T-helper 17 cell (primary cell): ENCODE measurements at places on chromosomes 4 and X.

DNA sequence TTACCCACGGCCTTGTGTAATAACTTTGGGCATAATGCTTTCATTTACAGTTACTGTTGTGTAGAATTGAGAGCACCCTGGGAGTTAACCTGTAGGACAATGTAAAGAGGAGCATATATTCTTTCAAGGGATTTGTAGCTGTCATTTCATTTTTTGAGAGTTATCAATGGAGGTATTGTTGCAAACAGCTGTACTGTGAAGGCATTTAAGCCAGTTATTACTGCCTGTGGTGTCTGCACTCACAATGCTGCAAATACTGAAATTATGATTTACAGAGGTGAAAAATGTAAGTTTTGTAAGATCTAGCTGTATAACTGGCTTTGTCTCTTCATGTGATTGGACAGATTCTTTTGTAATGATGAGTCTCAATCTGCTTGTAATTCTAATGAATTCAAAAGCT lies 131.5 kb upstream of the FAT1 start:
- no peak for DNase-seq

GRCh38 chr4:184064877-184065276 lies 152.8 kb downstream of the ENPP6 start:
- no peak for DNase-seq

DNA sequence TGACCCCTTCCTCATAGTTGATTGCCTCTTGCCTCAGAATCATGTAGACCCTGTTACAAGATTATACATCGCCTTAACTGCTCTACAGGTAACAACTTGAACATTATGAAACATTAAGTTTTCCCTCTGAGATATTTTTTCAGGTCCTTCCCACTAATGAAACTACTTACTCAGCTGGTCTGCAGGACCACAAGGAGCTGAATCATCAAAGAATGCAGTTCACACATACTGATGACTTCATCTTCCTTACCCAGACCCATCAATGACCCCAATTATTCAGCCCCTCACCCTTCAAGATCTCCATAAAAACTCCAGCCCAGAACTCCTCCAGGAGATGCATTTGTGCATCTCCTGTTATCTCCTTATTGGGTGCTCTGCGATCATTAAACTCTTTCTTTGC lies 720.9 kb downstream of the RAPGEF2 start:
- no peak for DNase-seq

DNA sequence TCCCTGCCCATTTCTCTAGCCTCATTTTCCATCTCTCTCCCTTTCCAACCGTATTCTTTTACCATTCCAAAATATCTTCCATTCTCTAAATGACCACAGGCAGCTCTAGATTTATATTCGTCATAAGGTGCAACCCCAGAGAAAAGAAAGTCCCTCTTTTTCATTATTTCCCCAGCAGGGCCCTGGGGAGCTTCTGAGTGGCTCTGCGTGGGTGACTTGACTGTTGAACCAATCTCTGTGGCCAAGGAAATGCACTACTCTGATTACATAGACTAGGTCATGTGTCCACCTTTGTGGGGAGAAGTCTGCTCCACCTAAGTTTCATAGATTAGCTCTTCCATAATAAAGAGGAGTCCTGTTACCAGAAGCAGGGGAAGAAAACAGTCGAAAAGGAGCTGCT lies 51.4 kb downstream of the ATOH1 start:
- no peak for DNase-seq

DNA sequence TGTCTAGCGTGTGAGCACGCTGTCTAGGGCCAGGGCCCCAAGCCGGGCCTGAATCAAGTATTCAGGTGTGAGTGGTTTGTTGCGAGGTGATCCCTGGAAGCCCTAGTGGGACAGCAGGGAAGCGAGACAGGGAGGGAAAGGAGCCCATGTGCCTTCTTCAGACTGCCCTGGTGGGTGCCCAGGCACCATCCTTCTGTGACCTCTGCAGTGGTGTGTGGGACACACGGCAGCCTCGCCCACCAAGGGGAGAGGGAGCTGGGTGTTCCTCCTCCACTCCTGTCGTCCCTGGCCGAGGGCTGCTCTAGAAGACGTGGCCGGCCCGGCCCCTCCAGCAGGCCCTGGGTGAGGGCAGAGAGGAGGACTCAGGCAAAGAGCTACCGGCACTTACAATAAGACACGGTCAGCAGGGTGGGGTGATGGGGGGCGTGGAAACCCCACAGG lies 47.4 kb downstream of the HTRA3 start:
- no peak for DNase-seq

DNA sequence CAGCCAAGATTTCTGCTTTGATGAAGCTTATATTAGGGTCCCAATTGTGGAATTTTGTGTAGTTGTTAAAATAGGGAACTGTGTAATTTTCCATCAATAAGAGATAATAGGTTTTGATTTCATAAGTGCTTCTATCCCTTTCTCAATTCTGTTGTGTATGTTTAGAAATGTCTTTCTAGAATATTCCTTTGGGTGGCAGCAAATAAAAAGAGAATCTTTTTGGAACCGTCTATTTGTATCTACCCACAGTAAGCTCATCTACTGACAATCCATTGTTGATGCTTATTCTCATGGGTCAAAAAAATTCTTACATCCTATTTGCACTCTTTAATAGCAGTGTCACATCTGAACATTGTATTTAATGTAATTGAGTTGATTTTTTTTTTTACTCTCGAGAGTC lies 61.7 kb downstream of the TMA16 start:
- DNase-seq = no peak

- peak; percentile 58 for DNase-seq
These were observed at the start of gene BCOR for GRCh38 chrX:40097504-40098263. BCOR (minus strand) TSS chrX:40097958; CDS start chrX:40077929, 20,029 bp downstream.

GRCh38 chr4:3368841-3369760 lies 72.7 kb upstream of the HGFAC start:
- no peak for DNase-seq

DNA sequence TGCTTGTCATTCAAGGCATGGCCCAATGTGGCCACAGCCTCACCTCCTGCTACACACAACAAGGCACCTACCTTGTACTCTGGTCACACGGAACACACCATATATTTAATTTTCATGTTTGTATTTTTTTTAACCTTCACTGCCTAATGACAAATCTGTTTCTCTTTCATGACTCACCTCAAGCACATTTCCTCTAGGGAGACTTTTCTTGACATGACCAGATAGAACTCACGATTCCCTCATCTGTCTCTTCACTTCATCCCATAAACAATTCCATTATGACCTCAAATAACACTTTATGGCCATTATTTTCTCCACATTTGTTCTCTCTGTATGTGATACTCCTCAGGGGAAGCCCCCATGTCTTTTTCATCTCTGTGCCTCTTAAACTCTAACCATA lies 11.1 kb downstream of the DRP2 start:
- no peak for DNase-seq

GRCh38 chr4:128290526-128290925 lies 2.9 kb upstream of the PGRMC2 start:
- DNase-seq = no peak

DNA sequence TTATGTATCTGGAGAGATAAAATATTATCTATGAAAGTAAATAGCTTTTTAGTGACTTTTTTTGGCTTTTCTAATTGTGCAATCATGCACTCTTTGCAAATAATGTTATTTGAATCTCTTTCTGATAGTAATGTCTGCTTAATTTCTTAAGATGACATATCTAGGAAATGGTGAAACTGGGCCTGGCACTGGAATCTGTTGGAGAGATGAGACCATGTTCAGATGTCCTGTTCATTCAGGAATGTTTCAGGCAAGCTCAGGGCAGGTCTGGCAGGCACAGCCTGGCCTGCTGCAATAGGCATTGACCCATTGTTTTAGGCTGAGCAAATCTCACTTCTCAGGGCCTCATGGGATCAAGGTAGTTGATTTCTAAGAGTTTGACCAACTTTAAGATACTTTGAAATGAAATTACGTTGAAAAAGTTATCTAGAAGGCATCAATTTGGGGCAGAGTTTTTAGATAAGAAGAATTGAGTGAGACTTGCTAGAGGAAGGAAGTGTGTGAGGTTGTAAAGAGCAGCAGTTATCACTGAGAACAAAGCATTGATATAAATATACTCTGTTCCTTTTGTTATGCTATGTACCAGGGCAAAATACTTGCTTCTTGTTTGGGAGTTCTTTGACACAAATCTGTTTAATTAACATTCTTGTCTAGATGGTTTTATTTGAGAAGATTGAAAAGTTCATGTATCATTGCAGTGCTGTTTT lies 133.0 kb upstream of the LEF1 start:
- no peak for DNase-seq

DNA sequence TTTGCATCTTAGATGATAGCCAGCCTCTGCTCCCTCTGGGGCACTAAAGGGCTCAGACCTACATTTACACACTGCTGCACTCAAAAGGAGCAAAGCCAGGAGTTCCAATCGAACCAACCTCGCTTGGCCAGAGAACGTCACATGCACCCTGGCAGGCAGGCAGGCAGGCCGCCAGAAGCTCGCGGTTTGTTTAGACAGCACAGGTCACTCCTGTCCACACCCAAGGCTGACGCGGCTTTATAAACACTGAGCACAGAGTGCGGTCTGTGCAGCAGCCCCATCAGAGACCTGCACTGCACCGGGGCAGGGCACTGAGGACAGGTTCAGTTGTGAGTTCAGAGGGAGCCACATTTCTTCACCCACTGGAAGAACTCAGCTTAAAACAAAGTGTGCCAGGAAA lies 143.9 kb downstream of the BCOR start:
- DNase-seq = no peak

DNA sequence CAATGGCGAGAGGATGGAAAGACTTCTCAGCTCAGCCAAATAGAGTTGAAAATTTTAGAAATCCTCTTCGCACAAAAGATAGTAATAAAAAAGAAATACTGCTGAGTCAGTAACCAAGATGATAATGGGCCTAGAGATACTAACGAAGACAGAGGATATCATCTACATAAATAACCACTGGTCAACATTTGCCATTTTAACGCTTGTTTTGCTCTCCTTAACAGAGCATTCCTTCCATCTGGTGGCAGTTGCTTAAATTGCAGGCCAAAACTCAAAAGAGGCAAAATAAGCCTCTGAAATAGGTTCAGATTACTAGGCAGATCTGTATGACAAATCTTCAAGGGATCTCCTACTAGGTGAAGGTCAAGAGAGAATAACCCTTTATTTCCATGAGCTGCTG lies 51.7 kb upstream of the MCF2 start:
- no peak for DNase-seq

DNA sequence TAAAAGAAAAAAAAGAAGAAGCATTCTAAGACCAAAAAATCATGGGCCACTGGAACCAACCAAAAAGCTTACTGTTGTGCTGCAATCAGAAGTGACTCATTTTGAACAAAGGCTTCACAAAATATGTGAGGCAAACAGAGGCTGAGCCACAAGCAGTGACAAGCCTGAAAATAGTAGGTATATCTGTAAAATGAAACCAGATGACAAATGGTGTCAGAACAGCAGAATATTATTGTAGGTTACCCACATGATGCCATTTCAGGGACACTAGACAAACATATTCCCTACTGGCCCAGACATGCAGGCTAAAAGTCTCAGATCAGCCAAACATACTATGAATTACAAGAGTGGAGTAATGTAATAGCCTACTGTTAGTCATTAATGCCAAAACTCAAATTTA lies 1301.8 kb upstream of the DIAPH2 start:
- DNase-seq = no peak

DNA sequence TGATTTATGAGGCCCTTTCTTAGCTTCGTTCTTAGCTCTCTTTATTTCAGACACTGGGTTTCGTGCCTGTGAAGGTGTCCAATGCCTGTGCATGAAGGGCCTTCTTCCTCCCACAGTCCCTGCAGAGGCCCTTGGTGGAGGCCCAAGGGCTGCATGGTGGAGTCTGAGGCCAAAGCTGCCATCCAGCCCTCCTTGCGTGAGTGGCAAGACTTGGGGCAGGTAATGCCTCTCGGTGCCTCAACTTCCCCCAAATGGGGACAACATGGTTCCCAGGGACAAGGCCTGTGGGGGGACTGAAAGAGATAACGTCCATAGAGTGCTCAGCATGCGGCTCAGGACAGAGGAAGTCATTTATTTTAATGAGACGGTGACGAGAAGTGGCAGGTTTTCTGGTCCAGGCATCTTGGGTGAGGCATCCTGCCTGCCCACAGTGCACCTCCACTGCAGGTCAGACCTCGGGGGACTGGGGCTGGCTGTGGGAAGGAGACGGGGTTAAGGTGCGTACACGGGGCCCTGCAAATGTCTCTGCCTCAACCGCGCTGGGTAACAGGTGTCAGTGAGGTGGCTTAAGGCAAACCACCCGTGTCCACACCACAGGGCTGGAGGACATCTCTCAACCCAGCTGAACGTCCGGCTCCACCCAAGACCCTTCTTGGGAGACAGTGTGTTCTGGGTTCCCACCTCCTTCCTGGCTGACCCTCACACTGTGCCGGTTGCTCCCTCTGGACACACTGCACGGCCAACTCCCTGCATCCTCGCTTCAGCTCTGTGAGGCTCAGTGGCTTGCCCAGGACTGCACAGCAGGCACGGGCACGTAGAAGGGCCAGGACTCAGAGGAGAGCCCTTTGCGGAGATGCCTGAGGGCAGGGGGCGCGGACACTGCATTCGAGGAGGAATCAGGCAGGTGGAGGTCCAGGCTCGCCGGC lies 50.5 kb downstream of the PSAPL1 start:
- no peak for DNase-seq

DNA sequence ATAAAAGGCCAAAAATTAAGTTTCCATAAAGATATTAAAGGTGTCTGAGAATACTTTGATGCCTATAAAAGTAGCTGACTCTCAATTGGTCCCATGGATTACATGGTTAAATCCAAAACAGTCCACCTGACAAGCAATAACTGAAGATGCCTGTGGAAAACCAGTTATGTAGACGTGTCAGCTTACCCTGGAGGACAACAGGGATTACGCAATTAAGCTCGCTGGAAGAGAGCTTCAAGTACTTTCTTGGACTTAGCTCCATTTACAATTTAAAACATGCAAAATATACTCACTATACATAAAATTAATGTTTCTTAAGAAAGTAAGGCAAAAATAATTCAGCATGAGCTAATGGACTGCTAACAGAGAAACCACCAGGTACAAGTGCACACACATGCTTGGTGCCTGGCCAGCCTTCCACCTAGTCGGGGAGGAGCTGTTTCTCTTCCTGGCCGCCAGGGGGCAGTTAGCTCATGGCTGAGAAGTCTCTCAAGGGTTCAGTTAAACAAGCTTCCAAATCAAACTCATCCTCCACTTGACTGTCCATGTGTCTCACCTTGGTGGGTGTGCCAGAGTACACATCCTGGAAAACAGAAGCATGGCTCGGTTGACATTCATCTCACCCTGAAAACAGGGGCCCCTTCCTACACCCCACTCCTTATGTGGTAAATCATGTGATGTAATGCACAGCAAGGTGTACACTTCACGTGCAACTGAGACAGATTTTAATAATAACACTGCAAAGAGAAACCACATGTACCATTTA lies 9.2 kb upstream of the FAM53A start:
- DNase-seq = peak; percentile 61

DNA sequence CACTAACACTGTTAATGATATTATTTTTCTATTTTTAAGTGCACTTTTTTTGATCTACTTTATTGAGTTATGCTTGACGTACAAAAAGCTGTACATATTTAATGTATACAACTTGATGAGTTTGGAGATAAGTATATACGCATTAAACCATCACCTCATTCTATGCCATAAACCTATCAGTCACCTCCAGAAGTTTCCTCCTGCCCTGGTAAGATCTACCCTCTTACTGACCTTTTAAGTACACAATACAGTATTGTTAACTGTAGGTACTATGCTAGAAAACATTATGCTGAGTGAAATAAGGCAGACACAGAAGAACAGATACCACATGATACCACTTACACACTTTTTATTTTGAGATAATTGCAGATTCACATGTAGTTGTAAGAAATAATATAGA lies 36.9 kb downstream of the INTS6L start:
- no peak for DNase-seq
